ENCODE measurements at places on chromosomes 2 and 18. TPM values are rescaled to one million over a fixed set of nuclear protein-coding genes. Genes with fewer than 3 reads are reported as not detected.

The STK39 gene
- 16.3 TPM for total RNA-seq

The APCDD1 gene
- total RNA-seq = 13.9 TPM

The CABLES1 gene
- 10.8 TPM for total RNA-seq

The DSG1 gene
- total RNA-seq = not detected

The SALL3 gene
- not detected for total RNA-seq

The CROCC2 gene
- total RNA-seq = 0.09 TPM

The LDLRAD4 gene
- 74.8 TPM for total RNA-seq

The SERPINB10 gene
- not detected for total RNA-seq

The GALR1 gene
- under 0.01 TPM for total RNA-seq

The KCNG2 gene
- total RNA-seq = 0.56 TPM

The ASB18 gene
- not detected for total RNA-seq

Measured in posterior vena cava (tissue), 2 donors.